ENCODE measurements at places on chromosomes 11 and 22.

- DNase-seq: no peak
These were observed 187.5 kb downstream of the SHANK2 start for GRCh38 chr11:71064702-71065515.

GRCh38 chr11:133180201-133180600 is 352.1 kb downstream of the OPCML start:
- no peak for DNase-seq

- no peak for DNase-seq
These were observed 18.8 kb downstream of the PPFIBP2 start for GRCh38 chr11:7532405-7533145.

GRCh38 chr11:123815122-123815521 is 9.0 kb upstream of the OR6M1 start:
- DNase-seq: no peak

DNA sequence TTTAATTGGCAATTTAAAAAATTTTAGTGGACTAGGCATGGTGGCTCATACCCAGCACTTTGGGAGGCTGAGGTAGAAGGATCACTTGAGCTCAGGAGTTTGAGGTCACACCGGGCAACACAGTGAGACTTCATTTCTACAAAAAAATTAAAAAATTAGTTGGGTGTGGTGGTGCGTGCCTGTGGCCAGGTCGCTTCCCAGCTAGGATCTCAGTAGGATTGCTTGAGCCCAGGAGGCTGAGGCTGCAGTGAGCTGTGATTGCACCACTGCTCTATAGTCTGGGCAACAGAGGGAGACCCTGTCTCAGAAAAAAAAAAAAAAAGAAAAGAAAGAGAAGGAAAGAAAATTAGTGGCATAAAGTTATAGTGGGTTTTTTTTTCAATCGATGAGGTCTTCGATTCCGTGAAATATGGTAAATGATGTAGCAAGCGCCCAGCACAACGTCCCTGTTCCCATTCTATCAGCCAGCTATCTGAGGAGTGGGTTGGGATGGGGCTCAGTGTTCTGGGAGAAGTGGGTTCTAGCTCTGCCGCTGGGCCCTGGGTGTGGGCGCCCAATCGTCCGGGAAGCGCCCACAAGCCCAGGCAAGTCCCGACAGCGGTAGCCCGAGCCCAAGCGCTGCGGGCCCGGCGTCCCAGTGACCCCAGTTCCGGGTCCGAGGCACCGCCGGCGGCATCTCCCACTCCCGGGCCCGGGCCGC is 1.4 kb downstream of the FOSL1 start:
- no peak for DNase-seq

All from activated T-cell treated with anti-CD3 and anti-CD28 coated beads, Interleukin-2, amount 50 U/mL, for 1 hour (primary cell).